Activated T-cell treated with anti-CD3 and anti-CD28 coated beads for 24 hours (primary cell): ENCODE measurements at places on chromosomes 2 and 18.

DNA sequence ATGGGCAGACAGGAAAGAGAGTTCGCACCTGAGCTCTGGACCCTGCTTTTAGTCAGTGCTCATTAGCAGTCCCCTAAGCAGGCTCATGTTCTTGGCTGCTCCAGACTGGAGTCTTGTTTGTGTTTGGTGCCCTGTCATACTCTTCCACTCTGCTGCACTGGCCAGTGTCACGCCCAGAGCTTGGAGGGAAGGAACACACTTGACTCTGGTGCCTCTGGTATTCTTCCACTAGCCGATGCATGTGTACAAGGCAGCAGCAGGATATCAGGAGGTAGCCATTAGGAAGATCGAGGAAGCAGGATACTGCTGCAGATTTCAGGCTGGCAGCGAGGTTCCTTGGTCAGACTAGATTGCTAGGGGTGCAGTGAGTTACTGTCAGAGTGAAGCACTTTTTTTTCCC is 81.4 kb upstream of the B3GNT2 start:
- no peak for DNase-seq

GRCh38 chr2:98472961-98473746 is 28.5 kb downstream of the INPP4A start:
- no peak for DNase-seq

GRCh38 chr18:47427923-47428637 is 176.6 kb upstream of the SKOR2 start:
- DNase-seq: no peak

DNA sequence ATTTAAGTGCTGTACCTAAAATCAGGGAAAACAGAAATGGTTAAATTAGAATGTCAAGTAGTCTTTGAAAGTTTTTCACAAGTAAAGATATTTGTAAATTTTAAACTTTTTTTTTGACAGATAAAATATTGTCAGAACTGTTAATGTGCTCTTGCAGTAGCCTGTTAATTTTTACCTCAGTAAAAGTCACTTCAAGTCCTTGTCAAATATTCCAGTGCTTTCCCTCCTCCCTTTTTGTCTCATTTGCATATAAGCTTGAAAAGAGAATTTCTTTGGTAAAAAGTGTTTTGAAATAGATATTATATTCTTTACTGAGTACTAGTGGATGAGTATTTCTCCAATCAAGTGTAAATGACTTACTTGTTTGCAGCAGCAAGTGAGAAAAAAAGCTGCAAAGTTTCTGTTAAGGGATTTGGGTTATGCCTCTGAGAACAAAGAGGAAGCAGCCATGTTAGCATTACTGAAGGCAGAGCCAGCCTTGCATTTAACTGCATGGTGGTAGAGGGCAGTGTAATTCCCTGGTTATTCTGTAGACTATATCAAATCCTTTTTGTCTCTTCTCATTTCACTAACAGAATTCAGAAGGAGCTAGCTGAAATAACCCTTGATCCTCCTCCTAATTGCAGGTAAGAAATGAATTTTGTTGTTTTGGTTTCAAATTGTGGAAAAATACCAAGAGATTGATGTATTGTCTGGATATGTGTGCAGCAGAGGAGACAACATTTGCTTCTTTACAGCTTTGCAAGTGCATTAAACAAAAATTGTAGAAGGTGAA is 3.2 kb downstream of the UBE2E3 start:
- DNase-seq: no peak

- DNase-seq: no peak
Observed at GRCh38 chr2:225013425-225014365, 28.6 kb downstream of the DOCK10 start.

- no peak for DNase-seq
Observed at GRCh38 chr2:101362316-101362715, 25.0 kb downstream of the CREG2 start.

DNA sequence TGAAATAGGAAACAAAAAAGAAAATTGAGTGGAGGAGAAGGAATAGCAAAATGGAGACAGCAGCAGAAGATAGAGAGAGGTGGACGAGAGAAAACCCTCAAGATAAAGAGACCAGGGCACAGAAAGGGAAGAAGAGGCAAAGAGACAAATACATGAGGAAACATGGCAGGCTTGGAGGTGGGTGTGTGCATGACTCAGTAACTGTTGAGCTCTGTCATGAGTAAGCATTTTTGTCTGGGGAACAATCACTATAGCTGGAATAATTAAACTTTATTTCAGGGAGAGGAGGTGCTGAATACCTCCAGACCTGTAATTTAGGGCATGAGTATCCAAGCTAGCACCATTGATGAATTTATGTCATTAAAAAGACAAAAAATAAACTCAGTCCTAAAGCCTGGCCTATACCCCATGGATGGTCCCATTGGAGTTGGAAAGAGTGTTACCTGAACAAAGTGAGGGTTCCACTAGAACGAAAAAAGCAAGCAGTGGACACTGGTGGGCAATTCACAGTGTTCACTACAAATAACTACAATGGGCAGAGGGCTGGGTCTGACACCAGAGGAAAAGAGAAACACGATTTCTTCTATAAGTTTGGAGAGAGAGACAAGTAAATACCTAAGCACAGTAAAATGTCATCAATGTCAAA is 145.5 kb downstream of the ADCYAP1 start:
- no peak for DNase-seq

DNA sequence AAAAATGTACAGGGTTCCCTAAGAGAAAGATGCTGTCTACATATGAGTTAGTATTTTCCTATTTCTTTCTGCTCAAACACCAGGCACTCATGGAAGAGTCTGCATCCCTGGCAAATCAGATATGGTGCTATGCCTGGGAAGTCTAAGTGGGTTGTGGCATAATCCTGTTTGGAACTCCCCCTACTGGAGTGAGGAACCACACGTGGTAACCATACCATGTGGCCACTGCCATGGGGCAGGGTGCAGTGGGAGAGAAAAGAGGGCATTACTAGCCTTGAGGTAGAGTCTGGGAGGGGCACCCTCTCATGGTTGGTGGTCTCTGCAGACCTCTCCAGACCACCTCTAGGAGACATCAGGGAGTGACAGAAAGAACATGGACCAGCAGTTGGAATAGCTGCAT is 257.9 kb upstream of the ATP5MC3 start:
- DNase-seq: no peak

DNA sequence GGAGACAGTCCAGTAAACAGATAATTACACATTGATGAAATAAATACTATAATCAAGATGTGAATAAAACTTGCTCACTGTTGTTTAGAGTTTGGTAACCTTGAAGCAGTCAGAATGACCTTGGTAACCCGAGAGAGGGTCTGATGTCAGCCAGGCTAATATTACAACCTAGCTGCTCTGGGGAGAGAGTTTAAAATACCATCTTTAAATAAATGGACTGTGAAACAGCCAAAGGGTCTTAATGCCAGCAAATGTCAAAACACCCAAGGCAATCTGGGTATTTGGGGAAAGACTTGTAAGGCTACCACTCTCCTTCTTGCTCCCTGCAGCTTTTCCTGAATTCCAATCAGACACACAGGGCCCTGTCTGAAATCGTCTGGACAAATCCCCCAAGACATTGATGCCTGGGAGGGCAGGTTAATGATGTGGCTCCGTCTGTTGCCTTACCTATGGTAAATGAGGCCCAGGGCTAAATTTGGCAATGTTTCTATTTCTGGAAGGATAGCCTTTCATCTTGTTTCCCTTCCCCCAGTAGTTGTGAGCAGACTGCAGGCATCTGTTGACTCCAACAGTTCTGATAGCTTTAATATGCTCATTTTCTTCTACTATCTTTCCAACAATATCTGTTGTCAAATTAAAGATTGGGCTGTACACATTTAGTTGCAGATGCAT is 43.0 kb upstream of the ITGB6 start:
- DNase-seq: no peak

- DNase-seq: no peak
Observed at GRCh38 chr2:199018826-199019225, 438.9 kb downstream of the SATB2 start.

- DNase-seq: no peak
Observed at GRCh38 chr2:133586978-133587377, 18.7 kb upstream of the NCKAP5 start.
